ENCODE measurements at places on chromosomes 3 and 15.

GRCh38 chr15:77709135-77709886 is 76.6 kb upstream of the LINGO1 start:
- DNase-seq, result no peak

DNA sequence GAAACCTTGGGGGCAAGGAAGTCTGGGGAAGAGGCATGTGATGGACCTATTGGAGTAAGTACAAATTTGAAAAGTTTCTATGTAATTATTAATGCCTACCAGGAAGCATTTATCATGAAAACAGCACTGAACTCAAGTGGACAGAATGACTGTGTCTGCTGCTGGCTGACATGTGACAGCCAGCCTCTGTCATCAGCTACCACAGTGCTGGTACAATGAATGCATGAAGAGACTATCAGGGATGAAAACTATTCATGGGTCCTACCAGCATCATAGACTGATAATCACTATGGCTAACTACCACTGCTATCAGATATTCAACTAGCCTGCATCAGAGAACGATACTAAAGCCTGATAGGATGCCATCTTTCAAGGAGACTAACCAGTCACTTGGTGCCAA is 193.5 kb downstream of the RAP2B start:
- DNase-seq, result no peak

DNA sequence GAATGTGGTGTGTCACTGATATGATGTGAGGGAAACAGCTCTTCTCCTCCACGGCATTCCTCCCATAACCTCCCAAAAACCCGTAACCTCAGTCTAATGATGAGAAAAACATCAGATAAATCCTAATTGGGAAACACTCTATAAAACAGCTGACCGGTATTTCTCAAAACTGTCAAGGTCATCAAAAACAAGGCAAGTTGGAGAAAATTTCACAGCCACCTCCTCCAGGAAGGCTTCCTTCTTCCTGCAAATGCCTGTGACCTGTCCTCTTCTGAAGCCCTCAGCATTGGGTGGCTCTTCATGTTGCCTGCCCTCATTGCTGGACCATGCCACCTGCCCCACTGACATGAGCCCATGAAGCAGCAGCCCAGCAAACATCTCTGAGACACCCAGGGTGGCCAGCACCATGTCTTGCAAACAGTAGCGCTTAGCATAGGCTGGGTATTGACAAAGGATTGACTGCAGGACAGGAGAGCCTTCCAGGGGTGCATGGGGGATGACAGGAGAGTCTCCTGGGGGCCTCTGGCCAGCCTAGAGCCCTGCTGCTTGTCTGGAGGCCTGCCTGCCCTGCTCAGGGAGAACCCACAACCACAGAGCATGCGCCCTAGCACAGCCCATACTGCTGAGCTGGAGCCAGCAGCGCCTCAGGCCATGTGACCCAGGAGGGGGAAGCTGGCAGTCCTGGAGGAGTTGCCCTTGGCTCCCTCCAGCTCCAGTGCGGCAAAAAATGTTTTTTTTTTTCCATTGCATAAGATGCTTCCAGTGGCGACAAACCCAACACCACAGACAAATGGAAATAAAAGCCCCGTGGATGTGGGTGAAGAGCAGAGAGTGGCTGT is 49.7 kb downstream of the XXYLT1 start:
- DNase-seq, result no peak

DNA sequence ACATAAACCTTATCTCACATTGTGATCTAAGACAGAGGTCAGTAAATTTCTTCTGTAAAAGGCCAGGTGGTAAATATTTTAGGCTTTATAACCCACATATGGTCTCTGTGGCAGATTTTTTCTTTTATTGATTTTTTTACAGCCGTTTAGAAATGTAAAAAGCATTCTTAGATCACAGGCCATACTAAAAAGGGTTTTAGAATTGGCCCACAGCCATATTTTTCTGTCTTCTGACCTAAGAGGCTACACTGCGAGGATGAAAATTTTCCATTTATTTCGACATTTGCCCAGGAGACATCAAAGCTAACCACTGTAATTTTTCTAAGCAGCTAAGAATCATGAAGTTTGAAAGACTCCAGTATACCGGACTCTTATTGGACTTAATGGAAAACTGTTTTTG is 377.2 kb upstream of the SGO1 start:
- no peak for DNase-seq

DNA sequence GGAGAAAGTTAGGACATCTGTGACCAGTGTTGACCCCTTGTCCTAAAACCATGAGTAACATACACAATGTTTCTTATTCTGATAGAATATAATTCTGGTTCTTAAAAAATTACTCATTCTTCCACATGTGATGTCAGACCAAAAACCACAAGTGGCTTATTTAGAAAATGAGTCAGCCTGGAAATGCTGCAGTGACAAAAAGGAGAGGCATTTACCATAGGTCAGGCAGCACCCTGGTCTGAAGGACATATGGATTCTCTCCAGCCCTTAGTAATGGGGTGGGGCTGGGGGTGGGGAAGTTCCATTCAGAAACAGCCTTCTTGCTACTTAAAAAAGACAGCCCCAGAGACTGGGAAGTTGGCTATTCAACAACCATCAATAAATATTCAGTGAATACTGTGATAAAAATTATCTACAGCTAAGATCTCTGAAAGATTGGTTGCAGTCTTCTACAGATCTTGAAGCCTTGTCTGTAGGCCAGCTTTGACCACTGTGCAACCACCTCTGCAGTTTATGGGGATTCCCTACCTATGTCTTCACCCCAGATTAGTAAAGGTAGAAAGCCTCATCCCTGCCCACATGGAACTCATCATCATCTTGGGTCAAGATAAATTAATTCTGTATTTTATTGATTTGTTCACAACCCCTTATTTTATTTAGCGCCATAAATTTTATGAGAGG is 34.9 kb upstream of the TIMP4 start:
- DNase-seq, result no peak

- DNase-seq, result no peak
Measured at GRCh38 chr15:62428851-62429598, 263.9 kb upstream of the C2CD4B start.

GRCh38 chr15:38377636-38378035 is 76.3 kb upstream of the FAM98B start:
- no peak for DNase-seq

DNA sequence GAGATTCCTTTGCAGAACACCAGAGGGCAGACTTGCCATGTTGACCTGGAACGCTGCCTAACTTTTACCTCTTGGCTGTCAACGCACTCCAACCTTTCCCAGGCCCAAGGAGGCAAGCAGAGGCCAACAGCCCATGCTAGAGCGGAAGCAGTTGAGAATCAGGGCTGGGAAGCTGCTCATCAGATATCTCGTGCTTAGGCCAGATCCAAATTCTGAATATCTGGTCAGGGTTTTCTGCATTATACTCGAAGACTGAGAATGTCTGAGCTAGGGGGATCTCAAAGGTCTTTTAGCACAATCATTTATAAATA is 2.5 kb downstream of the XIRP1 start:
- DNase-seq, result peak; percentile 44

DNA sequence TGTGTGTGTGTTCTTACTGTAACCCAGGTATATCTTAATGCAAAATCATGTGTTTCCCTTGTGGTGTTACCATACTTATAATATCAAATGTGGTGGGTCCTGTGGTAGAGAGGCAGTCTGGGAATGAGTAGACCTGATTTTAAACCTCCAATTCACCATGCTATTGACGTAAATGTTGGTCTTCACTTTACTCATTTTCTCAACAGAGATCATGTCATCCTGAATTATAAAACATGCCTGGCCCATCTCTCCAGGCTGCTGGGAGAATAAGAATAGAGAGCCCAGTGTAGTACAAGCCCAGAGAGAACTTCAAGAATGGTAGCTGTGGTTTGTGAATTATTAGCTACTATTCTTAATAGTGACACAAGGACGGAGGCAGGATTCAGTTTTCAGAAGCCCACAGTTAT is 88.1 kb downstream of the MBNL1 start:
- DNase-seq, result no peak

- DNase-seq, result no peak
Measured at GRCh38 chr3:189720736-189721417, 89.7 kb downstream of the TP63 start.

GRCh38 chr15:85168642-85169173 is 187.1 kb downstream of the PDE8A start:
- DNase-seq, result peak; percentile 42
